ENCODE measurements at places on chromosomes 2 and 18.

GRCh38 chr18:77105680-77106079, 26.9 kb downstream of the MBP start:
- no peak for DNase-seq

DNA sequence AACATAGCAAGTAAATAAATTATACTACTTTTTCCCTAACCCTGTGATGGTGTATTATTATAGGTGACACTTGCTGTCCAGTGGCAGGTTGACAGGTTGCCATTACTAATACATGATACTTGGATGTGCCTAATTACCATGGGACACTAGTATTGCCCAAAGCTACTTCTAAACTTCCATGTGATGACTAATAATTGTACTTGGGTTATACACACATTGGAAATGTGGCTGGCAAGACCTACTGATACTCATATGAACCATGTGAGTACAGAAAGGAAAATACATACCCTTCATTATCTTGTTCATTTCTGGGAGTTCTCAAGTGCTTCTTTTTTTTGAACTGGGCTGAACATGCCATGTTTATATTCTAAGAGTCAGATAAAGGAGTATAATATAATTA, 156.4 kb downstream of the IKZF2 start:
- no peak for DNase-seq

- no peak for DNase-seq
These were observed 24.6 kb downstream of the DOCK10 start for GRCh38 chr2:225017713-225018112.

DNA sequence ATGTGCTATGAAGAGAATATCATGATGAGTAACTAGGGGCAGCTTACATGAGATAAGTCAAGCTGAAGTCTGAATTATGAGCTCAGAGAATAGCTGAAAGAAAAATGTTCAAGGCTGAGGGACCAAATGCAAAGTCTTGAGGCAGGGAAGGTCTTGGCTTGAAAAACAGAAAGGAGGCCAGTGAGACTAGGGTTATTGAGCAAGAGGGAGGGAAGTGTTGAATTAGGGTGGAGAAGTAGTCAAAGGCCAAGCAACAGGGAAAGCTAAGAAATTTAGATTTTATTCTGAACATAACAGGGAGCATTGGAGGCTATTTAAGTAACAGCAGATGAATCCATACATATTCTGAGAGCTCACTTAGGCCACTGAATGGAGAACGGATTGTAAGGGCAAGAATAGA, 11.4 kb upstream of the ALMS1 start:
- DNase-seq: no peak

DNA sequence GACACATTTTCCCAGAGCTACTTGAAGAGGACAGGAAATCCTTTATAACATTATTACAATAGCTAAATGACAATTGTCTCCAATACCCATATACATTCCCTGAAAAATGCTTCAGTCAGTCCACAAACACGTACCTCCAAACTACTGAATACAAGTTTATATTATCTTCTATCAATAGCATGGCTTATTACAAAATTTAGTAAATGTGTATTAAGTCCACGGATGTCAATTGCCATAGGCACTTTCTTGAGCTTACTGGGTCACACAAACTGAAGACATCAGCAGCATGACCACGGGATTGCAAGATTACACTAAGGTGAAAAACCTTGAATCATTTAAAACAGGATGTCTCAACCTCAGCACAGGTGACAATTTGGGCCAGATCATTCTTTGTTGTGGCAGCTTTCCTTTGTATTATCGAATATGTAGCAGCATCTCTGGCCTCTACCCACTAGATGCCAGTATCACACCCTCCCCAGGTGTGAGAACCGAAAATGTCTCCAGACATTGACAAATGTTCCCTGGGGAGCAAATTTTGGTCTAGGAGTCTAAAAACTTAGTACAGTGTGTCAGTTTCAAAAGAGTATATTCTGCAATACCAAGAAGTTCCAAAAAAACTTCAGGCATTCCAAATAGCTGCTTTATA, 1.4 kb downstream of the MBD2 start:
- DNase-seq: no peak

GRCh38 chr2:130827502-130828251, 9.0 kb upstream of the ARHGEF4 start:
- DNase-seq: no peak

DNA sequence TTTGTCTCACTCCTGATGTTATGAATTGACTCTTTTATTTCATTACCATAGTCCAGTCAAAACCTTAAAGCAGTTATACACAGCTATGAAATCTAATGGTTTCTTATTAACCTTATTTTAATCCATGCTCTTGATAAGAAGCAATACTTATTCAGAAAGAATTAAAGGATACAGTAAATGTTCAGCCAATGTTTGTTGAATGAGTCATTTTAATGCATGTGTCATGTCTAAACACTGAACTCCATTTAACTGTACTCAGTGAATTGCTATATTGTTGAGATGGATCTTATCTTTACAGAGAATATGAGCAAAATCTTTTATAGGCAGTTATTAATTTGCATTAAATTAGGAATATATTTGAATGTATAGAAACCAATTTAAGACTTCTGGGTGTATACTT, 135.1 kb upstream of the TFPI start:
- no peak for DNase-seq

- DNase-seq: no peak
These were observed 235.3 kb downstream of the DYM start for GRCh38 chr18:49225160-49225559.
